ENCODE measurements at places on chromosomes 1 and 21.
A peak's percentile ranks its signal among the peaks of the same experiment; 100 is the strongest.

DNA sequence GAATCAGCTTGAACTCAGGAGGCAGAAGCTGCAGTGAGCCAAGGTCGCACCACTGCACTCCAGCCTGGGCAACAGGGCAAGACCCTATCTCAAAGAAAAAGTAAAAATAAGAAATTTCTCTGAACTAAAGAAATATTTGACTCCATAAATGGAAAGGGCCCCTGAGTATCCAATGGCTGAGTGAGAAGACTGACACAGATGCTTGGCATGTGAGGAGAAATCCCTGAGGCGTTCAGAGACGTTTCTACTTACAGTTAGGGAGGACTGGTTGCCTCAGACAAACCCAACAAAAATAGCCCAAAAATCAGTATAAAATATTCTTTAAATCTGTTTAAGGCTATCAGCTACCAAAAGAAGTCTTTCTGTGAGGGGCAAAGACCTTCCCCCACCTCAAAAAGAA lies 3.0 kb upstream of the SUMO3 start:
- no peak for DNase-seq

GRCh38 chr1:41018018-41018410 lies 3.5 kb downstream of the SLFNL1 start:
- no peak for DNase-seq

GRCh38 chr21:36992671-36993070 lies 13.8 kb upstream of the RIPPLY3 start:
- DNase-seq, result no peak

GRCh38 chr1:226898246-226898645 lies 27.8 kb downstream of the PSEN2 start:
- no peak for DNase-seq

GRCh38 chr1:94982398-94982797 lies 55.5 kb upstream of the CNN3 start:
- no peak for DNase-seq

DNA sequence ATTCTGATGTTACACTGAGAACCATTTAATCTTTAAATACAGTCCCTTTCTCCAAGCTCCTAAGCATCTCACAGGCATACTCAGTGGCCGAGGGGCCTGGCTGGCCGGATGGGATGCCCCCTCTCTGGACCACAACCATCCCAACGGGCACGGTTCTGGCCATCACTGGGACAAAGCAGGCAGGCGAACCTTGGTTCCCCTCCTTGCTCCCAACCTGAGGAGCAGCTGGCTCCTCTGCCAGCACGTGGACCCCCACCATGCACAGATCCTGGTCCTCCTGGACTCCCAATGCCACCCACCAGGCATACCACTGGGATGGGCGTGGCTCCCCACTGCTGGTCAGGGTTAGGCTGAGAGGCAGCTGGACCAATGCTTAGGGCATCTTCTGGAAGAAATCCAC lies 19.8 kb upstream of the PRDM16 start:
- no peak for DNase-seq

DNA sequence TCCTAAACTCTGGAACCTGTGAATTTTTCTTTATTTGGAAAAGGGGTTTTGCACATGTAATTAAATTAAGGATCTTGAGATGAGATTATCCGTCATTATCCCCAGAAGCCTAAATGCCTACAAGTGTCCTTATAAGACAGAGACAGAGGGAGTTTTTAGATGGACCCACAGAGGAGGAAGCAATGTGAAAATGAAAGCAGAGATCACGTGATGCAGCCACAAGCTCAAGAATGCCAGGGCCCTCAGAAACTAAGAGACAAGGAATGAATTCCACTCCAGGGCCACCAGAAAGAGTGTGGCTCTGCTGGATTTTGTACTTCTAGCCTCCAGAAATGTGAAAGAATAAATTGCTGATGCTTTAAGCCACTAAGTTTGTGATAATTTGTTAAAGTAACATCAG lies 183.6 kb upstream of the UBE2U start:
- peak; percentile 6 for DNase-seq

GRCh38 chr1:20233394-20233793 lies 47.1 kb upstream of the PLA2G2C start:
- no peak for DNase-seq

- no peak for DNase-seq
These were observed 14.3 kb downstream of the QSOX1 start for GRCh38 chr1:180168786-180169639.

Measured in hypothalamus (tissue), 51 donors.